Stimulated activated CD8-positive, alpha-beta memory T cell treated with anti-CD3 and anti-CD28 coated beads, Interleukin-12 subunit alpha, Interleukin-12 subunit beta, amount 100 ng/mL, for 4 hours (primary cell): ENCODE measurements at places on chromosomes 6 and 20.
A peak's percentile ranks its signal among the peaks of the same experiment; 100 is the strongest.

GRCh38 chr6:106546691-106547414 lies 82.4 kb downstream of the RTN4IP1 start:
- DNase-seq, result no peak

DNA sequence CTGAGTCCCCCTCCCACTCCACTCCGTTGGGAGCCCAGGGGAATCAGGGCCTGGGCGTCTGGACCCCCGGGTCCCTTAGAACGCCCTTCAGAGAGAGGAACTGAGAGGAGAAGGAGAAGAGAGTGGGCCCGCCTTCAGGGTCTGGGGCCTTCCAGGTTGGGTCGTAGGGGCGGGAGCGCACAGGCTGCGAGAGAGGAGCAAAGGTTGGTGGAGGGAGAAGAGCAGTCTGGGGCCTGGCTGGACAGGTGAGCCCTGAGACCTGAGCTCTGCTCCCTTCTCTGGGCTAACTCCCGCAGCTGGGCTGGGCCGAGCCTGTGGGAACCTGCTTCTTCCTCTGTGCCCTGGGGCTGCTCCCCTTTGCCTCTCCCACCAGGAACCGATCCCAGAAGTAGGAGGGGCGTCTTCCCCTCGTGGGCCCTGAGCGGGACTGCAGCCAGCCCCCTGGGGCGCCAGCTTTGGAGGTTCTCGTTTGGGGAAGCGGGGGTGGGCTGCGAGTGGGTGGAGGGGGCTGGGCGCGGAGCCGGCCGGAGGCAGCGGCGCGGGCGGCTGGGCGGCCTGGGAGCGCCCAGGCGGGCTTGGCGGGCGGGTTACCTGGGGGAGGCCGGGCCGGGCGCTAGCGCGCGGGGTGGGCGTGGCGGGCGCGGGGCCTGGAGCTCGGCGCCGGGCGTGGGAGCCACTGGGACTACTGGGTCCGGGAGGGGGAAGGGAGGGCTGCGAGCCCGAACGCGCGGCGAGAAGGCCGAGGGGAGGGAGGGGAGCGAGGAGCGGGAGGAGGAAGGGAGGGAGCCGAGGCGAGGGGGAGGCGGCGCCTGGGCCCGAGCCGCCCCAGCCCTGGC lies at the start of gene DDR1:
Gene DDR1, plus strand, starts transcription at position 835 of the 836 bp plus-strand sequence. CDS start 4,211 bp downstream, outside the sequence.
- DNase-seq, result peak; percentile 40

DNA sequence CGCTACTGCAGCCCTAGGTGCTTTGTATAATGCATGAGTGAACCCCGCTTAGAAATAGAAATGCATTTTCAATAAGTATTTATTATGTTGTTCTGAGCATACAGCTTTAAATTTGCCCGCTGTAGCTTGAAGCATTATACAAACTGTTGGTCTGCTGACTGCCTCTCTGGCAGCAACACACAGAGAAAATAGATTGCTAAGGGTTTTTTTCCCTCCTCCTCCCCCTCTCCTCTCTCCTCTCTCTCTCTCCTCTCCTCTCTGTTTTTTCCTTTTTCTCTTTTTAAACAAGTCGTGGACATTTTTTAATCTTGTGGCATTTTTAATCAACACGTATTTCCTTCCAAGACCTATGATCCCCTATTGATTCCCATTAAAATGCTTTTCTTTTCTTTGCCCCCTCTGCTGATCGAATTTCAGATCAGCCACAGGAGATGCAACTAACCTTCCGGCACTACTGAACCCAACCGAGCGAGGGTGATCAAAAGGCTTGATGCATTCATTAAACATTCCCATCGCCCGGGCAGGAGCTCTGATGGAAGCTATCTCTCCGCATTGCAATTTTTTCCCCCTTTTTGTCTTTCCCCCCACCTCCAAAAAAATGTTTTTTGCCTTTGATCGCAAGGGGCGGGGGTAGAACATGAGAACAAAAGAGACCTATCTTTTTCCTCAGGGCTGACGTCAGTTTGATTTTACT lies 90.7 kb upstream of the ARID1B start:
- no peak for DNase-seq

DNA sequence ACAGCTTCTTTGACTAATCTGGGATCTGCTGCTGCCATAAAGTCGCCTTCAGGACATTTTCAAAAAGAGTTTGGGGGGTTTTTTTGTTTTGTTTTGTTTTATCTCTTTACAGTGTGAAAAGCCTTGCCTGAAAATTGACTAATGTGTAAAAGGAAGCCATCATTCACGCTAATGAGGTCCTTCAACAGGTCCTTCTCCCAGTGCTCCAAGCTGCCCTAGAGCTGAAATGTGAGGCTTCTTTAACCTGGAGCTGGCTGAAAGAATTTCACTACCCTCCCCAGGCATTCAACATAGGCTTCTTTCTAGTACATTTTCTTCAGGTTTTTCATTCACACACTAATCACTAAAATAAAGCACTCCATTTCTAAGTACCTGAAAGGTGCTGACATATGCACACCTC lies 145.1 kb upstream of the PRDM1 start:
- DNase-seq, result no peak

- DNase-seq, result no peak
These were observed 405.8 kb upstream of the SASH1 start for GRCh38 chr6:147936703-147937470.

GRCh38 chr6:116229287-116229913 lies 24.5 kb downstream of the TSPYL4 start:
- no peak for DNase-seq

- DNase-seq, result no peak
These were observed 101.8 kb upstream of the SGK1 start for GRCh38 chr6:134419716-134420115.
